ENCODE measurements at places on chromosomes 12 and 14.

DNA sequence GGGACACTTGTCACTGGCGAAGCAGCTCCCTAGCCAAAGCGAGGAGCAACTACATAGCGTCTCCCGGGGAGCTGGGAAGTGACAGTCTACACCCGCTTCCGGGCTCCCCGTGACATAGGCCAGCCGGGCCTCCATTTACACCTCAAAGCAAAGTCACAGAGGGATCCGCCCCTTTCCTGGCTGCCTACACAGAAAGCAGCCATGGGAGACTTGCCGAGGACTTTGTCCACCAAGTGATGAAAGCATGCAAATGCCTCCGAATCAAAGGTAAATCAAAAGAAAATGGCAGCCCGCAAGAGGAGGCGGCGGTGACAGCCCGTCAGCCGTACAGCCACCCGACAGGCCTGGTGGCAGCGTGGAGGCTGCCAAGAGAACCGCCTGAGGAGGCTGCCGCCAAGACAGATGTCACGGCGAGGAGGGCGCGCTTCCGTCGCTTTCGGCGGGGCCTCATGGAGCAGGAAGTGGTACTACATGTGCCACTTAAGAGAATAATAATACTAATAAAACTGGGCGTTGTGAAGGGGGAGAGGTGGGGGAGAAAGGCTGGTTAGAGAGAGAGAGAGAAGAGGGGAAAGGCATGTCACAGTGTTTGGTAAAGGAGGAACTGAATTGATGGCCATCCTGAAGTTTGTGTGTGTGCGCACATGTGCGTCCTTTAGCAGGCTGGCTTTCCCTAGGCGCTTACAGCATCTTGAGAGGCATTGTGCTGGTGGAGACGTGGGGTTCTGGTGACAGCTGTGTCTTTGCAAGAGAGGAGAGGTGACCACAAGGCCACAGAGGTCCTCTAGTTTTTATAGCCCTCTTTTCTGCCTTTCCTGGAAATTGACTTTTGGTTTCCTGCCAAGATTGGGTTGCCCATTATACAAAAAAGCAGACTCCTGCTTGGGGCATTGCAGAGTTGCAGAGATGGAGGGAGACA lies 661.7 kb downstream of the VRK1 start:
- DNase-seq = peak; percentile 21

GRCh38 chr14:100330388-100330931 lies 7.3 kb downstream of the SLC25A47 start:
- DNase-seq = no peak

DNA sequence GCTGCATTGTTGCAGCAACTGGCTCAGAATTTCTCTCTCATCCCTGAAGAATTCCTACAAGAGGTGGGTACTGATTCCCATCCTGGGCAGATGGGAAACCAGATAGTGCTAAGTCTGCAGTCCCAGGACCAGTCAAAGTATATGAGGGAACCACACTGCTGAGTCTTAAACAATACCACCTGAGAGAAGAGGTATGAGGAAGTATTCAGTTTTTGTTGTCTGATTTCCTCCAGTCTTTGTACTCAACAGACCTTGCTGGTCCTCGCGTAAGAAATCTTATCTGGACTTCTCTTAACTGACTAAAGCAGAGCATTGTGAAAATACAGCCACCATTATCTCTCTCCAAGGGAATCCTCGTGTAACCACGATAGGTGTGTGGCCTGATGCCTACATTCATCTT lies 3.6 kb upstream of the EDDM3A start:
- peak; percentile 31 for DNase-seq

GRCh38 chr12:20439626-20440025 lies 71.3 kb downstream of the PDE3A start:
- no peak for DNase-seq

DNA sequence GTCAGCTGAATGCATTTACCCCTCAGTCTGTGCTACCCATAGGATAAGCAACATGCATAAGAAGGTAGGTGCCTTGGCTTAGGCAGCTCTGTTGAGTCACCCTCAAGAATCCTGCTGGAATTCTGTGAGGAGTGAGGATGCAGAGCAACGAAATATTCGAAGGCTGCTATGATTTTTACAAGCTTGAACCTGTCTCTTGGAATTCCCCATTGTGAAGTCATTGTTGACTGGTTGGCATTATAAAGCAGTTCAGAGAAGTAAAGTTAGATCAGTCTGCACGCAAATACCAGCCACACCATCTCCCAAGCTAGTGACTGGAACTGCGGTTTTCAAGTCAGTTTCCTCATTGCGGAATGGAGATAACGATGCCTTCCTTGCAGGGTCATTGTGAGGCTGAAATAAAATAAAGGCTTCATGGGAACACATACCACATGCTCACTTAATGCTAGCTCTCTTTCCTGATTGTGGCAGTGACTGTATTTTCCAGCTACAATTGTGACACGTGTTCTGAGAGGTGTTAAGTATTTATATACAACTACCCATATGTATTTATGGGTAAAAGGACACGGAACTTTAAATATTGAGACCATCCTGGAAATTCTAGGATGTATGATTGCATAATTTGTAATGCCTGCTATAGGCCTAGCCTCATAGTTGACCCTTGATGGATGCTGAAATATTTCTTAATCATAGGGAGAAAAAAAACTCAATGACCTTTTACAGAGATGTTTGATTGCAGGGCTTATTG lies 96.7 kb downstream of the ETV6 start:
- peak; percentile 95 for DNase-seq

- DNase-seq = no peak
Measured at GRCh38 chr12:96233168-96233567, 39.0 kb downstream of the ELK3 start.

- DNase-seq = no peak
Measured at GRCh38 chr12:3040026-3040656, 37.0 kb upstream of the TSPAN9 start.

- peak; percentile 28 for DNase-seq
Measured at GRCh38 chr12:13734584-13735152, 246.7 kb downstream of the GRIN2B start.

GRCh38 chr12:22431693-22432251 lies 97.3 kb upstream of the ST8SIA1 start:
- DNase-seq = no peak

GRCh38 chr14:83533734-83534133 lies 1996.2 kb upstream of the FLRT2 start:
- DNase-seq = no peak

DNA sequence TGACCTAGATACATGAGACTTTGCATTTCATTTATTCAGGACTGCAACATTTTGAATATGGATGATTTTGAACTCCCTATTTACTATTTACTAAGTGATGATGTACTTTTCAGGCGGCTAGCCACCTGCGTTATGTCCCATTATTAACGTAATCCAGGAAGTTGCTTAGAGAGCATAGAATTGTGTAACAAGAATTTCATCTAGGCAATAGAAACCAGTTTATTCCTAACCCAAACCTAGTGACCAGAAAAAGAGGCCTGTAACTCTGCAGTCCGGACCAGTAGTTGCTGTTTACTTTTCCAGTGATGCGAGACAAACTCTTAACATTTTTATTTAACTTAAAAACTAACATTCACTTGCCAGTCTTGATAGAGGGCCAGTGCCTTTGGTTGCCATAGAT lies 12.3 kb downstream of the NUDT4 start:
- peak; percentile 34 for DNase-seq

DNA sequence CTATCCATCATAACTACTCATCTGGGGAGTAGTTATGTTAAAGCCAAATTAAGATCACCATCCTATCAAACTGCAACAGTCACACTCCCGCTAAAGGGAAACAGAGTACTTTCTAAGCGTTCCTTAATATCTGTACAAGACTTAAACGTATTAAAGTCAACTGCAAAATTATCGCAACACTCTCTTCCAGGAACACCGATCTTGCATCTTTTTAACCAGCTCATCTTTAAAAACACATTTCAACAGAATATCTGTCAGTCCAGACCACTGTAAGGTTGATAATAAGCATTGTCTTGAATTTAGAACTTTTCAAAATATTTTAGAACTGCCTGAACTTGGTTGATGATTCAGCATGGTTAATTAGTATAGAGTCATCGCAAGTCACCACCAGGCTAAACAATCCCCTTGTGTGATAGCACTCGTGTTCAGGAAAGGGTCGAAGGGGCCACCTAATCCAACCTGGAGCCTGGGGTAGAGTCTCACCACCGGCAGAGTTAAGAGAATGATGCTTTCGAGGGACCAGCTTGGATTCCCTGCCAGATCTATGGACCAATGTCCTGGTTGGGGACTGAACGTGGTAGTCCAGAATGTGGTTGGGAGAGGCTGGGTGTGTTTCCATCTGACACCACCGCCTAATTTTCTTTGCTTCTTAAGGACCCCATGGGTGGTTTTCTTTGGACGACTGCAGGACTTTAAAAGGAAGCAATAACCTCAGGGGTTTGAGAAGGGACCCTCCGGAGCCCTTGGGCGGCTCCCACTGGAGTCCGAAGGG lies 890 bp downstream of the SPTLC2 start:
- peak; percentile 61 for DNase-seq

Measured in kidney tubule cell (primary cell).